ENCODE measurements at places on chromosomes 4 and X.

- no peak for DNase-seq
Observed at GRCh38 chr4:78354782-78355181, 196.8 kb upstream of the ANXA3 start.

- DNase-seq = no peak
Observed at GRCh38 chr4:47715716-47716416, 122.0 kb downstream of the CORIN start.

GRCh38 chr4:9602389-9602914, 158.2 kb downstream of the DEFB131A start:
- no peak for DNase-seq

- DNase-seq = no peak
Observed at GRCh38 chr4:5826437-5827107, 66.3 kb downstream of the CRMP1 start.

- no peak for DNase-seq
Observed at GRCh38 chrX:6968231-6968630, 179.3 kb upstream of the STS start.

- DNase-seq = no peak
Observed at GRCh38 chrX:56803850-56804681, 75.0 kb downstream of the NBDY start.

DNA sequence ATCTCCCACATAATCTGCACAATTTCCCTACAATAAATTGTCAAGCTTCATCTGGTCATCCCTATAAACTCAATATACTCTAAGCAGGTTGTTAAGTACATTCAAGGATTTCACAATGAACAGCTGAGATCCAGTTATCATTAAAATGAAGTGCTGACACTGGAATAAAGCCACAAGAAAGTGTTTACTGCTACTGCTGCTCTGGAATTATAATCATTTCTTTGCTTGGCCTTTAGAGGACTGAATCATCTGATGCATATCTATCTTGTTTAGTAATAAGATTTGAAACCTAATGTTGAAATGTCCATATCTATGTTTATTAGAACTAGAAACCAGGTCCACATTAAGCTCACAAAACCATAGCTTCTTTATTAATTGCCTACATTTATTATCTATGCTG, 338.6 kb upstream of the ZFP42 start:
- DNase-seq = no peak

GRCh38 chr4:185232370-185232769, 23.0 kb downstream of the SNX25 start:
- no peak for DNase-seq

DNA sequence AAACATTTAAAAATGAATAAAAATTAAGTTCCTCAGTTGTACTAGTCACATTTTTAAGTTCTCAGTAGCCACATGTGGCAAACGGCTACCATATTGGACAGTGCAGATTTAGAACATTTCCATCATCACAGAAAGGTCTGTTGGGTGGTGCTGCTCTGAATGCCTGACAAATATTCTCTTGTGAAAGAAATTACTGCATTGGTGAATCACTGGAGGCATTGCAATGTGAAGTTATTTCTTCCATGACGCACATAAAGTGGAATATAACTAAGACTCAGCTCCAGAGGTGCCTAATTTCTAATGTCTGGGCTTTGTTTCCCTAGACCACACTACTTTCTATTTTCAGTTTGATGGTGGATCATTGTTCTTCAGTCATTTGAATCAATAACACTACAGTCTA, 44.9 kb downstream of the CLNK start:
- DNase-seq = no peak

DNA sequence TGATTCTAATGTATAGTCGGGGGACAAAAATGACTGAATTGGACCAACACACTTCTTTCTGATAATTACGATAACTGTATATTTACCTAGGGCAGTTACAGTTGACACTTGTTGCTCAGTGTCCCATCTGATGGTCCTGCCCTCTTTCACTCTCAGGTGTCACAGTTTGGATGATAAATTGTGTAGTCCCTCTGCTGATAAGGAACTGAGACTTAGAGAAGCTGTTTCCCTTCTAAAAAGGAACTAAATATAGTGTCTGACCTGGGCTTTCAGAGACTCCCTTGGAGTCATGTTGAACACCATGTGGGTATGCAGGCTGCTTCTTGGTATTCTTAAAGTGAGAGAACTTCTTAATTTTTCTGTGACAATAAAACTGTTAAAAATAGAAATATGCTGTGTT, 23.7 kb upstream of the PNPLA4 start:
- DNase-seq = no peak

DNA sequence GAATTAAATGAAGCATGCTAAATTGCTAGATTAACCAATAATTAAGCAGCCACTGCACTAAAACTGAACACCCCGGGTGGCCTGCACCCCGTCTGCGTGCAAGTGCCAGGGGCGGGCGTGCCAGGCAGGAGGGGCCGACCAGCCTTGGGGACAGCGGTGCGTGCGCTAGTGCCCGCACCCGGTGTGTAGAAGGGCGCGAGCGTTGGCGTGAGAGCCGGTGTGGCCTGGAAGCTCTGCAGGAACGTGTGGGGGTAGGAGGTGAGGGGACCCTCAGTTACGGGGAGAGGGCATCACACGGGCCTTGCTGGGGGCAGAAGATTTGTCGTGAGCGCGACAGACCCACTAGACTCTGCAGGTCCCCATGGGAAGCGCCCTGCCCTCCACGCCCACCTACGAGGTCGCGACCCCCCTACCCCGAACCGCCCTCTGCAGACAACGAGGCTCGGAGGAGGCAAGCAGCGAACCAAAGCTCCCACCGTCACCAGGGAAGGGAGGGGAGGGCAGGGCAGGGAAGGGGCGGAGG, 105.8 kb downstream of the FAM53A start:
- DNase-seq = no peak

DNA sequence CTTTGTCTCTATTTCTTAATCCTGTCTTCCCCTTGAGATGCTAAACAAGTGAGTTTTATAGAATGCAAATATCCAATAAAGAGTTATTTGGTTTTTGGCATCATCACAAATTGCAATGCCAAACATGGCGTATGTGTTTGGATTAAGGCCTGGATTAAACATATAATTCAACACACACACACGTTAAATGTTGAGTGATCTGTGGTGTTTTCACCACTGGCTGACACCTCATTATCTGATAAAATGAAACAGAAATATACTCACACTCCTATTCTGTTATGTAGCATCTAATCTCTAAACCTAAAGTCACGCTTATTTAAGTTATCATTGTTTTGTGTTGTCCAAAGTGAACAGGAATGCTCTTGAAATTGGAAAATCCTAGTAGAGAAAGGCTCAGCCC, 506.2 kb downstream of the FSTL5 start:
- no peak for DNase-seq

DNA sequence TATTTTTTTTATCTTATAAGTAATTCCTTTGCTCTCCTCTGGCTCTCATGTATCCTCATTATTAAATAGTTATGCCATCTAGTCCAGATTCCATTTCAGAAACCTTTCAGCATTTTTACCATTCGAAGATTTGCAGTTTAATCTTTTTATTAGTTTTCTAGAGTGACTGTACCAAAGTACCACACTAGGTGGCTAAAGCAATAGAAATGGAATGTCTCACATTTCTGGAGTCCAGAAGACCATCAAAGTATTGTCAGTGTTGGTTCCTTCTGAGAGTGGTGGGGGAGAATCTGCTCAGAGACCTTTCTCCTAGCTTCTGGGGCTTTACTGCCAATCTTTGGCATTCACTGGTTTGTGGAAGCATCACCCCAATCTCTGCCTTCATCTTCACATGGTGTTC, 3.7 kb upstream of the PNMA3 start:
- DNase-seq = no peak

GRCh38 chrX:18288716-18289115, 65.8 kb downstream of the SCML2 start:
- DNase-seq = no peak

DNA sequence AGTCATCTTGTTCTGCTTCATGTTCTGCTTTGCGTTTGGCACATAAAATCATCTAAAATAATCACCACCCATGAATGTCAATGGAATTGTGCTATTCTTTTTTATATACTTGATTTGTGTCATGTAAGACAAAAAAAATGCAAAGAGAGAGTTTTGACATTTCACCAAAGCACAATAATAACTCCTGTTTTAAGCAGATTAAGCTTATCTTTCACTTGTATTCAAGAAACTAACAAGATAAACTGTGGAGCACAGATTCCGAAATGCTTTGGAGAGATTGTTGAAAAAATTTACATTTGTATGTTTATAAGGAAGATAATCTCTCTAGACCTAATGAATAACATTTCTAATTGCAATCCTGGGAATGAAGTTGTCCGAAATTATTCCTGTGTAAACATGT, 225.1 kb upstream of the ANXA10 start:
- no peak for DNase-seq

DNA sequence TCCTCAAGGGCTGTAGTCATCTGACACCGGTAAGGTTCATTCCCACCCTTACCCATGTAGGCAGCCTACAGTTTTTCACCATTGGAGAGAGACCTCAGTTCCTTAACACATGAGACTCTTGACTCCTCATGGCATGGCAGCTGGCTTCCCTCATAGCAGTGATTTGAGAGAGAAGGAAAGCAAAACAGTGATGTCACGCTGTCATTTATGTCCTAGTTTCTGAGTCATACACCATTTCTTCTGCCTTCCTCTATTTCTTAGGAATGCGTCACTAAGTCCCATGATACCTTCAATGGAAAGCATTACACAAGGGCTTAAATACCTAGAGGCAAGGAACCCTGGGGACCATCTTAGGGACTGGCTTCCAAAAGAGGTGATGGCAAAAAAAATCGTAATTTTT, 226.1 kb downstream of the SPCS3 start:
- DNase-seq = no peak

- DNase-seq = no peak
Observed at GRCh38 chrX:118726396-118726795, 1.0 kb upstream of the IL13RA1 start.

- DNase-seq = no peak
Observed at GRCh38 chr4:36348403-36348938, 67.1 kb downstream of the DTHD1 start.

DNA sequence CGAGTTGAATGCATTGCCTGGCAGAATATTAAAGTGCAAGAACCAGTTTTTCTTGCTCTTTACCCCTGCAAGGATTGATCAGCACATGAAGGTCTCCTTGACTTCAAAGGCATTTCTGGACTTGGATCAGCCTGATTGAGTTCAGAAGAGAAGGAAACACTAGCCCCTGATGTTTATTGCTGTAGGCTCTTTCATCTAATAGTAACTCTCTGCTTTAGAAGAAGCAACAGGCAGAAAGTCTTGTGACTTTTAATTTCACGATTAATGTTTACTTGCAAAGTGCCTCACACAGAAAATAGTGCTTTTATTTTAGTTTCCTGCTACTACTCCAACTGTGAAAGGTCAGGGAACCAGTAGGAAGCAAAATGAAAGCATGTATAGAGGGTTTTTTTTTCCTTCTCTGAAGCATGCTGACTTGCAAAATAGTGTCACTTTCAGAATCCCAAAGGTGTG, 69.1 kb downstream of the PCDH7 start:
- DNase-seq = no peak

GRCh38 chr4:20639346-20639745, 60.9 kb upstream of the PACRGL start:
- DNase-seq = no peak

DNA sequence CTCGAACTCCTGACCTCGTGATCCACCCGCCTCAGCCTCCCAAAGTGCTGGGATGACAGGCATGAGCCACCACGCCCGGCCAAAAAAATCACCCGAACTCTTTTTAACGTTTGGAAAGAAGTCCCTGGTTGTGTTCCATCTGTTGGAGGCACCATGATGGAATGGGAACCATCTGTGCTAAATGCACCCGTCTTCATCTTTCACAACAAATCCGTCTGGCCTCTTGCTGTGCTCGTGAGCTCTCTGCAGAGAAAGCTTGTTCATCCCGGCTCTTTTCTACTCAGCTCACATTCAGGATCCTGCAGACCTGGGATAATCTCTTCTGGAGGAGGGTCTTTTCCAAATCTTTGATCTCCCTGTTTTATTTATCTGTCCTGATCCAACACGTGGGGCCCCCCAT, 188.8 kb downstream of the CRLF2 start:
- no peak for DNase-seq

GRCh38 chr4:183681119-183681518, 22.0 kb downstream of the TRAPPC11 start:
- DNase-seq = no peak

DNA sequence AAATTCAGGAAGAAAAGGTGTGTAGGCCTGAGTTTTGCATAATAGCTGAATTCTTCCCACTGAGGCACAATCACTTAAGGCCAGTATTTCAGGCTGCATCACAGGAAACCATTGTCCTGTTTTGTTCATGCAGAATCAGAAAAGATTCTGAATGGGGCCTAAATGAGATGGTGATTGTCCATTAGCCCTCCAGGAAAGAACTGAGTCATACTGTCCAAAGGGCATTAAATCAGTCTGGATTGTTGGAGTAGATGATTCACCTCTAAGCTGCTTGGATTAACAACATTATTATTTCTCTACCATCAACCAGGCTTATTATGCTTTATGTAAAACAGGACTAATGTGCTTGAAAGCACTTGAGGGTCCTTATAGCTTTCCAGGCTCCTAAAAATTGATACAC, 36.2 kb downstream of the CT47B1 start:
- no peak for DNase-seq

- no peak for DNase-seq
Observed at GRCh38 chr4:173403051-173403450, 4.1 kb upstream of the SCRG1 start.

DNA sequence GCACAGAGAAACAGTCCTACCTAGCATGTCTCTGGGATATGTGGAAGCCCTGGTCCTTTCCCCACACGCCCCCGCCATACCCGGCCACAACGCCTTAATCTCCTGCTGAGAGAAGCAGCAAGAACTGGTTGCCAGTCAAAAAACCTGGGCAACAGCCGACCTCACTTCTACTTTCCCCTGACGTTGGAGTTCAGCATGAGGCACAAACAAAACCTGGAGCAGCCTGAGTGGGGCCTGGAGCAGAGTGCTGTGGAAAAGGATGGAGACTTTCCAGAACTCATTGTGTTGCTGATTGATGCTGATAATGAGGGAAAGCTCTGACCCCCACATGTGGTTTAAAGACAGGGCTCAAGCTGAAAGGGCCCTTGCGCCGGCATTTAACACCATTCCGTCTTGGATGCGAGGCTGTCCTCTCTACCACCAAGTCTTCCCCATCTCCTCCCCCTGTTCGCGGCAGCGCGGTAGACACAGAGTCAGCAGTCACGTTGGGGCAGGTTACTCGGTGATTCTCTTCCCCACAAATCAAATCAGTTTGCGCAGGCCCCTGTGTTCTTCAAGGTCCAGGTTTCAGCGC, 666 bp downstream of the CCDC158 start:
- no peak for DNase-seq

DNA sequence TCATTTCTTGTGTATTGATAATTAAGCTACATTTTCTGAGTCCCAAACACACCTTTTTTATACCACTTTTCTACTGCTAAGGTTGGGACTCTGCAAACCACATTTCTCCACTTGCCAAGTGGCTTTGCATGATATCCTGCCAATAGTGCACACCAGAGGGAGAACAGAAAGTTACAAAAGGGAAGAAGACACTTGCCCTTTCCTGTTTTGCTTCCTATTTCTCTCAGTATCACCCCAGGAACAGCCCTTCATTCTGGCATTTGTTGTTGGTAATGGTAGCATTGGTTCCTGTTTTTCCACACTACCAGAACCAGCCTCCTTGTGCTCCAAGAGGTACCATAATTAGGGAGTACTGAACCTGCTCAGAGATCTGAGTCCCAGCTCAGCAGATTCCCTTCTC, 87.1 kb downstream of the HDX start:
- no peak for DNase-seq

GRCh38 chrX:41538707-41539106, 91.6 kb downstream of the NYX start:
- DNase-seq = no peak
